ENCODE measurements at places on chromosomes 6 and 20. TPM values are rescaled to one million over a fixed set of nuclear protein-coding genes. Genes with fewer than 3 reads are reported as not detected.

DNA sequence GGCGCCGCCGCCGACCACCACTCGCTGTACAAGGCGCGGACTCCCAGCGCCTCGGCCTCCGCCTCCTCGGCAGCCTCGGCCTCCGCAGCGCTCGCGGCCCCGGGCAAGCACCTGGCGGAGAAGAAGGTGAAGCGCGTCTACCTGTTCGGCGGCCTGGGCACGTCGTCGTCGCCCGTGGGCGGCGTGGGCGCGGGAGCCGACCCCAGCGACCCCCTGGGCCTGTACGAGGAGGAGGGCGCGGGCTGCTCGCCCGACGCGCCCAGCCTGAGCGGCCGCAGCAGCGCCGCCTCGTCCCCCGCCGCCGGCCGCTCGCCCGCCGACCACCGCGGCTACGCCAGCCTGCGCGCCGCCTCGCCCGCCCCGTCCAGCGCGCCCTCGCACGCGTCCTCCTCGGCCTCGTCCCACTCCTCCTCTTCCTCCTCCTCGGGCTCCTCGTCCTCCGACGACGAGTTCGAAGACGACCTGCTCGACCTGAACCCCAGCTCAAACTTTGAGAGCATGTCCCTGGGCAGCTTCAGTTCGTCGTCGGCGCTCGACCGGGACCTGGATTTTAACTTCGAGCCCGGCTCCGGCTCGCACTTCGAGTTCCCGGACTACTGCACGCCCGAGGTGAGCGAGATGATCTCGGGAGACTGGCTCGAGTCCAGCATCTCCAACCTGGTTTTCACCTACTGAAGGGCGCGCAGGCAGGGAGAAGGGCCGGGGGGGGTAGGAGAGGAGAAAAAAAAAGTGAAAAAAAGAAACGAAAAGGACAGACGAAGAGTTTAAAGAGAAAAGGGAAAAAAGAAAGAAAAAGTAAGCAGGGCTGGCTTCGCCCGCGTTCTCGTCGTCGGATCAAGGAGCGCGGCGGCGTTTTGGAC, 2.0 kb downstream of the SOX4 start:
- peak overlapping the region; percentile 92 for H3K27ac ChIP-seq
- peaks cover 9% of the 10 kb centered on the region for H3K36me3 ChIP-seq
- peak; percentile 74 for DNase-seq
- peak overlapping the region; percentile 88 for H3K4me3 ChIP-seq
- peaks cover 47% of the 10 kb centered on the region for H3K27me3 ChIP-seq
- H3K4me1 ChIP-seq, result peaks cover 22% of the 10 kb centered on the region

GRCh38 chr20:49216991-49217578, 2.1 kb upstream of the DDX27 start:
- peak overlapping the region; percentile 60 for H3K4me3 ChIP-seq
- peaks cover 4% of the 10 kb centered on the region for H3K27me3 ChIP-seq
- H3K4me1 ChIP-seq, result peaks cover 18% of the 10 kb centered on the region
- peaks cover 19% of the 10 kb centered on the region for H3K36me3 ChIP-seq

DNA sequence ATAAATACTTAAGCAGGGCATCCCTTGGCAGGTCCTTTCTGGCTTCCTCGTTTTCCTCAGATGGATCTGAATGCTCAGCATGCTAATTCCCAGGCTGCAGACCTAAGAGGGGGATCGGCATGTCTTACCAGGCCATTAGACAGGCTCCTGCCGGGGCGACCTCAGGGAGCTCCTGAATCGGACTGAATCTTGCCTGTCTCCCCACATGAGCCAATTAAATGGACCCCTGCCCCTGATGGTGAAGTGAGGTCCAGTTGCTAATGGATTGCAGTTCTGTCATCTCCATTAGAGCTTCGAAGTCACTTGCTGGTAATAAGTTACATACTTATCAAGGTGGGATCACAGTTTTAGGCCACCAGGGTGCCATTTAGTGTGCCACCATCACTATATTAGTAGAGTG, 51.4 kb downstream of the NOL4L start:
- H3K4me1 ChIP-seq, result peaks cover 57% of the 10 kb centered on the region
- peaks cover 3% of the 10 kb centered on the region for H3K36me3 ChIP-seq
- no peak for DNase-seq
- no peak overlapping the region for H3K4me3 ChIP-seq
- peak overlapping the region; percentile 37 for H3K27ac ChIP-seq
- no peaks in the 10 kb centered on the region for H3K27me3 ChIP-seq

GRCh38 chr20:44038681-44039123, 124.0 kb downstream of the TOX2 start:
- peaks cover 51% of the 10 kb centered on the region for H3K27me3 ChIP-seq
- DNase-seq, result no peak
- H3K27ac ChIP-seq, result no peak overlapping the region
- no peak overlapping the region for H3K4me3 ChIP-seq

The IL17A gene
- not detected for total RNA-seq

All from activated CD4-positive, alpha-beta T cell treated with anti-CD3 and anti-CD28 coated beads, Interleukin-2, amount 10 ng/mL, durations not matched to agents 24 days and 14 days (primary cell).